Lung (tissue), 17 donors: ENCODE measurements at places on chromosomes 5 and 9.

DNA sequence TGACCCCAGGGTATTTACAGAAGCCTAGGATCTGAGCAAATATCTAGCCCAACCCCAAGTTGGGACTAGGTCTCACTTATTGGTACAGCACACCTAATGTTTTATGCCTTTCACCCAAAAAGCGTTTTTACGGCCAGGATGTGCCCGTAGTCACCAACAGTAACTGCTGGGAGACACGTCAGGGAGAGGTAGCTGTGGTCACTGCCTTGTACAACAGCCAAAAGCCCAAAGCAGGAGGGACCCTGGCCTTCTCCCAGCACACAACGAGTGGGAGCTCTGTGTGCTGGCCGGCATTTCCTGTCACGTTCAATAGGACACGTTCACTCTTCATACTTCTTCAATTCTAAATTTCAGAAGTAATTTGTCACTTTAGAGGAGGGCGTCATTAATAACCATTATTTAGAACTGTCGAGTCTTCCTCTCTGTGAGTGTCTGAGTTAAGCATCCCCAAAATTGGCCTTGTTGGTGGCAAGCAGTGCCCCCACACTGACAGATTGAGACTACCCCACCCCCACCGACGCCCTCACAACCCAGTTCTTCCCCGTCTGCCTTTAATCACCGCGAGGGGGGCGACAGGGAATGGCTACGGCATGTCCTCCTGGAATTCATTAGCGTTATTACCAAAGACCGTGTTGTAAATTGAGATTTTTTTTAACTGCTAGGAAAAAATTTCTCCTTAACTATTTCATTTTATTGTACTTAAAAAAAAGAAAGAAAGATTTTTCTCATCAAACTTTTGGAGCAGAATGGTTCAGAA lies 80.7 kb downstream of the MVB12B start:
- peak; percentile 58 for DNase-seq

DNA sequence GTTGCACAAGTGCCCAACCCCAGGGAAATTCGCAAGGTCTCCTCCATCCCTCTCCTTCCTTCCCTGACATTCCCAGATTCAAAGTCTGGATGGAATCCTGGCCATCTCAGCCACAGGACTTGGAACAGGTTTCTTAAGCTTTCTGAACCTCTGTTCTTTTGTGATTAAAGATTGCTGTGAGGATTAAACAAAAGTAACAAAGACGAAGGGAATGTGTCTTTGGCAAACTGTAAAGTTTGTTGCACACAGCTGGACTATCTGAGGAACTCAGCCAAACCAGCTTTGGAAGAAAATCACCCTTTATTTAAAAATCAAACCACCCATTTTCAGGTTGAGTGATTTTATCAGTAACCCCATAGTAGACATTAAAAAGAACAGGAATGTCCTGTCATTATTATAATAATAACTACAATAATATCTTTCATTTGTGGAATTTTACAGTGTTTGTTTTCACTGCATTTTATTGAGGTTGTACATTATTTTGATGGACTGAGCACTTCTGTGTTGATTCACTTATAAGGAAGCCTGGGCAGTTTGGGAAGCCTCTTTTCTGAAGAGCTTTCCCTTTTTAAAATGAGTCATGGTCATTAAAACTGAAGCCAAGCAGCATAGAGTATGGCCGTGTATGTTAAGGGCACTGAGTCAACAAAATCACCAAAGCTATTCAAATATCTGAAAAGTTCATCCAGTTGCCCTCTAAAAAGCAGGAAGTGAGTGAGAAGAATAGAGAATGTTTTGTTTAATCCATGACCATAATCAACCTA lies 310.2 kb downstream of the AGTPBP1 start:
- no peak for DNase-seq

- DNase-seq = no peak
Measured at GRCh38 chr9:93138171-93138764, 4.2 kb upstream of the NINJ1 start.

GRCh38 chr5:161155451-161155850 lies 303.4 kb upstream of the ATP10B start:
- DNase-seq = no peak

- no peak for DNase-seq
Measured at GRCh38 chr5:51846015-51846414, 462.8 kb downstream of the ISL1 start.

DNA sequence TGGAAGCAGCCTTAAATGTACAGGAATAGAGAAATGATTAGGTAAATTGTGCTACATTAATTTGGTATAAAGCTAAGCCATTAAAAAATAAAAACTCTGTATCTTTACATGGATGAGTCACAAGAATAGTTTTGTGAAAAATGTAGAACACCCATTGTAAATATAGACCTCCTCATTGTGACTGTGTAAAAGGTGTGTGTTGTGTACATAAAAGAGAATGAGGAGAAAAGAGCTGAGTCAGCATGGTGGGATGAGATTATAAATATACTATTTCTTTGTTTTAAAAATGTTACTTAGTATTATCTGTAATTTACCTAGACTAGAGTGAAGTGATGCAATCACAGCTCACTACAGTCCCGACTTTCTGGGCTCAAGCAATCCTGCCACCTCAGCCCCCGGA lies 250.5 kb downstream of the KIAA0825 start:
- DNase-seq = no peak

- no peak for DNase-seq
Measured at GRCh38 chr9:126233913-126234525, 92.6 kb upstream of the MVB12B start.
